ENCODE measurements at places on chromosomes 5 and 9.

DNA sequence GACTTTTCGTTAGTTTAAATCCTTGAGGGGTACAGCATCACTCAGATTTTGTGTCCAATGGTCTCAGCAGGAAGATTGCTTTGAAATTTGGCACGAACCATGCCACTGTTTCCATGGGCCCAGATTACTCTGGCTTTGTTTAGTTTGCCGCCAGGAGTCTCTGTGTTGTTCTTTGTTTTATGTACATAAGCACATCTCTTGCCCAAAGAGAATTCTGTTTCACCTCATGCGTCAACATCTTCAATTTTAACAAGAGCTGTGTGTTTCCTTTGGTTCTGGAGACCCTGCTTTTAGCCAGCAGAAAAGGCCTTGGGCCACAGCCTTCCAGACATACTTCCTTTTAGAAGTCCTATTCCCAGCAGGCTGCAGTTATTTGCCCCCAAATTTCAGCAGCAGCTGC is 62.4 kb downstream of the TNPO1 start:
- DNase-seq: no peak

DNA sequence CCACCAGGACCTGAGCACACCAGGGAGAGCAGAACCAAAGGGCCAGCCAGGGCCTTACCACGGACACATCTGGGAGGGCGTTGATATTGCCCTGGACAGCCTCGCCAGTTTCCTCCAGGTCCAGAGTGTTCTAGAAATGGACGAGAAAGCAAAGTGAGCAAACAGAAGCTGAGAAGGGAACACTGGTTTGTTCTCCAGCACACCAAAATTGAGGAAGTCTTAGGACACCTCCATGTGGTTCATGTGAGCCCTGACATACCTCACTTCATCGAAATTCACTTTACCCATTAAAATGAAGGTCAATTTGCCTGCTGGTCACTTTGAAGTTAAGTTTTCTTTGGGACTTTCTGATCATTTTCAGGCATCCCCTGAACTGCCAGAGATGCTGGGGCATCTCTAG is 20.1 kb upstream of the AKNA start:
- DNase-seq: no peak

DNA sequence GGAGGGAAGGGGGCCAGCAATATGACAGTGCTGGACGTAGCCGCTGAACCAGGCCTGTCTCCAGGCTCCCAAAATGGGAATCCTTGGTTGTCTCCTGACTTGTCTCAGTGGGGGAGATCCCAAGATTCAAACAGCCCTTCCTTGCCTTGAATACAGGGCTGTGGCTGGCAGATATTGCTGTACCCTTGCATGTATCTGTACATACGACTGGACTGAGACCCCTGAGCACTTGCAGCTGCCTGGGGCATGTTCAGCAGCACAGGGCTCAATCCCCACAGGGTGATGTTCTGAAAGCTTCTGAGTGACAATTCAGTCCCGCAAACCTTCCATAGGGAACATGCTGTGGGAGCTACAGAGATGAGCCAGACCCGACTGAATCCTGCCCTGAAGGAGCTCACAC is 13.3 kb downstream of the OR13J1 start:
- DNase-seq: no peak

- DNase-seq: no peak
Measured at GRCh38 chr5:939368-939767, 46.7 kb downstream of the TRIP13 start.

DNA sequence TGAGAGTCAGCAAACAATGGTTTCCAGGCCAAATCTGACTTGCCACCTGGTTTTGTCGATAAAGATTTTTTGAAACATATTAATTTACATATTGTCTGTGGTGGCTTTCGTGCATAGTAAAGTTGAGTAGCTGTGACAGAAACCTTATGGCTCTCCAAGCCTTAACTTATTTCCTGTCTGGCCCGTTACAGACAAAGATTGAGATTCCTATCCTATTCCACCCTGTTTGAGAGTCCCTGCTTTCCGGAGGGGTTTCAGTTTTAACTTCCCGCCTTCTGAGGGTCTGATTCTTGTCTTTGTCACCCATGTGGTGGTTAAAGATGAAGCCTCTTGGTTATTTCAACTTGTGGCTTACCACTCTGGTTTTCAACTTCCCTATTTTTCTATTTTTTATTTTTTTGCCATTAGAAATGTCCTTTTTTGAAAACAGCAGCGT is 11.4 kb downstream of the OTULIN start:
- DNase-seq: no peak

DNA sequence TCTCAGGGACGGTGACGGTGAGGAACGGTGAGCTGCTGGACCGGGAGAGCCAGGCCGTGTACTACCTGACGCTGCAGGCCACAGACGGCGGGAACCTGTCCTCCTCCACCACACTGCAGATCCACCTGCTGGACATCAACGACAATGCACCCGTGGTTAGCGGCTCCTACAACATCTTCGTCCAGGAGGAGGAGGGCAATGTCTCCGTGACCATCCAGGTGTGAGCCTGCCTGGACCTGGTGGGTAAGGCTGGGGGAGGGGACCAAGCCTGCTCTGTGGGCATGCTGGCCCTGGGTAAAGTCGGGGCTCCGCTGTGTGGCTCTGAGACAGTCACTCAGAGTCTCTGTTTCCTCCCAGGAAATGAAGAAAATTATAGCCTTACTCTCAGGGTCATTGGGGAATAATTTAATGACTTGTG is 29.3 kb downstream of the CDHR2 start:
- no peak for DNase-seq
